ENCODE measurements at places on chromosomes 1 and 21. TPM values are rescaled to one million over a fixed set of nuclear protein-coding genes. Genes with fewer than 3 reads are reported as not detected.

VWA5B1 gene
- not detected for polyA plus RNA-seq

TDRD5 gene
- polyA plus RNA-seq, result 0.27 TPM

PLA2G2F gene
- 0.02 TPM for polyA plus RNA-seq

AIM2 gene
- polyA plus RNA-seq, result 0.50 TPM

SEC16B gene
- polyA plus RNA-seq, result 2.9 TPM

FAM177B gene
- polyA plus RNA-seq, result 0.55 TPM

FRRS1 gene
- 2.8 TPM for polyA plus RNA-seq

C1QC gene
- polyA plus RNA-seq, result 52.8 TPM

BMP8A gene
- not detected for polyA plus RNA-seq

CCDC30 gene
- 3.8 TPM for polyA plus RNA-seq

TRABD2B gene
- polyA plus RNA-seq, result 0.52 TPM

ANKRD34A gene
- 0.50 TPM for polyA plus RNA-seq

LHX8 gene
- 0.67 TPM for polyA plus RNA-seq

CACNA1E gene
- 0.03 TPM for polyA plus RNA-seq

GRCh38 chr21:20882462-20883407, 115.5 kb upstream of the NCAM2 start:
- DNase-seq, result no peak

DNA sequence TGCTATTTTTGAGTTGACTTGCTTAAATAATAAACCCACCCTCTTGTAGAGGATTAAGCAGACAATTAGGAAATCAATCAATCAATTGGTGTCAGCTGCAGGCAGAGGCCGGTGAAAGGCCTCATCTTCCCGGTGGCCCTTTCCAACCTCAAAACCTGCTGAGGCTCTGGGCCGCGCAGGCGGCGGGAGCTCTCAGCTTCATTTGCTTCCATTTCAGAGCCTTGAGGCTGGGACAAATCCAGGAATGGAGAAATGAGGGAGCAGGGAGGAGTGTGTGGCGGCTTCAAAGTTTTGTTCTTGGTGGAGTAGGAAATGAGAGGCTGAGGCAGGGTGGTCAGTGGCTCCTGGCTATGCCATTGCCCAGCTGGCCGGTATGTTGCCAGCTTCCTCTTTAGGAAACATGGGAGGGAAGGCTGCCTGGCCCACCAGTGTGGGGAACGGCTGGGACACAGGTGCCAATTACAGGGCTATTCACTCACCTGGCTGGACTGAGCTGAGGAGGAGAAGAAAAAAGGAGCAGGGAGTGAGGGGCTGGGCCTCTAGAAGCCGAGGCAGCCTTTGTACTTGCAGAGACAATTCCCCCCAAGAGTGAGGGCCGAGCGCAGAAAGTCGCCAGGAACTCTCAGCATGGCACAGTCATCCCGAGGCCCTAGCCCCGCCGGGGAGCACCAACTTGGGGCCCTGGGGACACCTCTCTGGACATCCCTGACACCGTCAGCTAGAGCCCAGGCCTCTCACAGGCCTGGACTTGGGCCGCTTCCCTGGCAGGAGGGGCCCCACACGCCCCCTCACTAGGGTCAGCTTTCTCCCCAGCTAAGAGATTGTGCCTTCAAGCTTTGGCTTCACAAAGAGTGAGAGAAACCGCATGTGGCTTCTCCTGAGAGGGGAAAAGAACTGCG, 4.4 kb downstream of the POU3F1 start:
- no peak for DNase-seq

- no peak for DNase-seq
Measured at GRCh38 chr1:109892561-109893368, 17.9 kb upstream of the CSF1 start.

GRCh38 chr1:27689423-27690173, 17.6 kb upstream of the IFI6 start:
- DNase-seq, result no peak

GRCh38 chr1:21129407-21129806, 47.3 kb downstream of the EIF4G3 start:
- DNase-seq, result no peak

DNA sequence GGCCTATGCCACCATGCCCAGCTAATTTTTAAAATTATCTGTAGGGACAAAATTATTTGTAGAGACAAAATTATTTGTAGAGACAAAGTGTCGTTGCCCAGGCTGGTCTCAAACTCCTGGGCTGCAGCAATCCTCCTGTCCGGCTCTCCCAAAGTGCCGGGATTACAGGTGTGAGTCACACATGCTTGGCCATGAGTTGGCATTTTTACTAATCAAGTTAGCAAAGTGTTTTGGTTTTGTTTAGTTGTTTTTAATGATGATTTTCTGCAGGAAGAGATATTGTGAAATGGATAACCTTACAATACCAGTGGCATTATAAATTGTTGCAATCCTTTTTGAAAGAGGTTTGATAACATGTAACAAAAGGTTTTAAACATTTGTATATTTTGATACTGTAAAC, 65.3 kb upstream of the MAGI3 start:
- no peak for DNase-seq

DNA sequence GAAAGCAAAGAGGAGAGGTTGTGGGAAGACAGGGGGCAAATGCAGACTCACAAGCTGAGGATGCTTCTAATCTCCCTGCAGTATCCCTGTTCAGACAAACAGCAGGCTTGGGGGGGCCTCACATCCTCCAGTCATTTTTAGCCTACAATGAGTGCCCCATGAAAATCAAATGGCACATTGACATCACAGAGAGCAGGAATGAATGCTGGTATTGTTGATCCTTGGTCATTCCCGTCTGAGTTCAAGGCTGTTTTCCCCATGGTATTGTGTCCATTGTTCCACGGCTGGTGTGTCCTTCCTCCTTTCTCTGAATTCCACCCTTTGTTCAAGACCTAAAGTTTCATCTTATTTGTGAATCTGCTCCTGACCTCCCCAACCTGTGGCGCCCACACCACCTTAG, 545.6 kb downstream of the AJAP1 start:
- DNase-seq, result no peak

DNA sequence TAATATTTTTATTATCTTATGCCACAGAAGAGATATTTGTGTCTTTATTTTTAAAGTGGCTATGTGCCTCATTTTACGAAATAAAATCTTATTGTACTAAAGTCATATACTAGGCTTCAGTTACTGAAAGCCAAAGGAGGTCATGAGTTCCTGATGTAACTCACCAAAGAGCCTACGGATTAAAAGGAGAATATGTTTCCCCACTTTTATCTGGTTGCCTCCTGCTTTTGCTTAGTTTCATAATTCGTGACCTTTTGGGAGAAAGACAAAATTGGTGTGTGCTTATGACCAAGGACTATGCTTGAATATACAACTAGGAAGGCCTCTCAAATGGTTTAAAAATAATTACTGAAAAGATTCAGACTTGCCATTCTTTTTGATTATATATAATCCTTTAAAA, 18.2 kb upstream of the AHCTF1 start:
- no peak for DNase-seq

DNA sequence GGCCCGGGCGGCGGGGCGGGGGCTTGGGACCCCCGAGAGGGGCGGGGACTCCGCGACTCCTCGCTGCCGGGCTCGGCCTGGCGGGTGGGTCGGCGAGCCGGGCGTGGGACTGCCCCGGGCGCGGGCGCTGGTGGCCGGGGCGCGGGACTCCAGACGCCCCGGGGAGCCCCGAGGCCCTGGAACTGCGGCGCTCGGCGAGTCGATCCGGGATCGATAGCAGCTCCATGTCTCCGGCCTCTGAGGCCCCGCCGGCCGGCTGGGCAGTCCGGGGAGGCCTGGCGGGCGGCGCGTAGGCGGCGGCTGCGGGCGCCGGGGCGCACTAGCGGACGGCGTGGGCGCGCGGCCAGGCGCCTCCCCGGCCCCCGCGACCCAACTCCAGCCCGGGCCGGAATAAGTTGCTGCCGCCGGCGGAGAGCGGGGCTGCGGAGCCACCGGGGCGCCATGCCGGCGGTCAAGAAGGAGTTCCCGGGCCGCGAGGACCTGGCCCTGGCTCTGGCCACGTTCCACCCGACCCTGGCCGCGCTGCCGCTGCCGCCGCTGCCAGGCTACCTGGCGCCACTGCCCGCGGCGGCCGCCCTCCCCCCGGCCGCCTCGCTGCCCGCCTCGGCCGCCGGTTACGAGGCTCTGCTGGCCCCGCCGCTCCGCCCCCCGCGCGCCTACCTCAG, 400 bp downstream of the SAMD11 start:
- DNase-seq, result no peak

DNA sequence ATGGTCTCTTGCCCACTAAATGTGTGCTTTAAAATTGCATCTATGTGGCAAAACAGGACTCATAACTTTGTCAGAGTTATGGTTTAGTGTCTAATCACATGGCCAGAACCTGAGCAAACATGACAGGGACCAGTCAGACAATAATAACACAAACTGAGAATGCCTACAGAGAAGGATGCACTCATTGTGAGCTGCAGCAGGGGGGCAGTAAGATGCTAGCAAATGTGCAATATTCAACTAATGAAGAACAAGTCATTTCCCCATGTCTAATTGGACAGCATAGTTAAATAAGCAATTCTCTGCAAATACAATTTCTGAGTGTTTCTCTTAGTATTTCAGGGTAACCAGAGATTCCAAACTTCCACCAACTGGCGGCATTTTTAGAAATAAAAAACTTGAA, 30.8 kb downstream of the SPAG17 start:
- DNase-seq, result no peak

- DNase-seq, result no peak
Measured at GRCh38 chr1:163661391-163661790, 339.6 kb downstream of the NUF2 start.

- no peak for DNase-seq
Measured at GRCh38 chr21:45858180-45858579, 123.4 kb upstream of the COL6A1 start.

DNA sequence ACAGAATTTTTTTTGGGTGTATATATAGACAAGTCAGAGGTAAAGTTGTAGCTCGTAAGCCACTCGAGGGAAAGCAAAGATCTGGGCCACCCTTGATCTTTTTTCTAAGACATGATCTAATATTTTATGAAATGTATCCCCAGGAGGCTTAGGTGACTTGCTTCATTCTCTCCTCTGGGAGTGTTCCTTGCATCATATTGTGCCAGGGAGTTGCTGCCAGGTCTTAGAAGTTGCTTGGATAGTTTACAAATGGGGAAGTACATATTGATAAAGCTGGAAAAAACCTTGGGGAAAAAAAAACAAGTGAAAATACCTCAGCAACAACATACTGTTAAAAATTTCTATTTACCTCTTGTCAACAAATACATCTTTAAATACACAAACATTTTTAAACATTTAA, 110.9 kb upstream of the CYYR1 start:
- no peak for DNase-seq

Data from ovary (tissue), 10 donors.